M059J (cell line): ENCODE measurements at places on chromosomes 16 and 17. TPM values are rescaled to one million over a fixed set of nuclear protein-coding genes. Genes with fewer than 3 reads are reported as not detected.

DNA sequence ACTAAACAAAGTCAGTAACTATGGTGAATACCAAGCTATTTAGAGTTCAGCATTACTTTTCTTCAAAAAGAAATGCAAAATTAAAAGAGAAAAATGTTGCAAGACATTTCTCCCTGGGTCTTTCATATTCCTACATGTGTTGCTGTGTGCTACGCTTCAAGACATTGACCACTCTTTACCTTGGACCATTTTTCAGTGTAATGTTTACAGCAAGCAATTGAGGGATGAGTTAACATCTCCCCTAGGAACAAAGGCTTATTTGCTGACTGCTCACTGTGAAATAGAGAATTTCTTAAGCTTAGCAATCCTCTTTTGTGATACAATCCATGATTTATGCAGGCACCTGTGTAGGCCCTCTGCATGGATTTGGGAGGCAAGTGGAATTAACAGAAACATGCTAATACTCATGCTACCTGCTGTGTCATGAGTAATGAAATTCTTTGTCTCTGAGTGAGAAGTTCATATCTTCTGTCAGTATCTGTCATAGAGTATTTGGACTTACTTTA, 1202.9 kb upstream of the CDH8 start:
- DNase-seq, result no peak

DNA sequence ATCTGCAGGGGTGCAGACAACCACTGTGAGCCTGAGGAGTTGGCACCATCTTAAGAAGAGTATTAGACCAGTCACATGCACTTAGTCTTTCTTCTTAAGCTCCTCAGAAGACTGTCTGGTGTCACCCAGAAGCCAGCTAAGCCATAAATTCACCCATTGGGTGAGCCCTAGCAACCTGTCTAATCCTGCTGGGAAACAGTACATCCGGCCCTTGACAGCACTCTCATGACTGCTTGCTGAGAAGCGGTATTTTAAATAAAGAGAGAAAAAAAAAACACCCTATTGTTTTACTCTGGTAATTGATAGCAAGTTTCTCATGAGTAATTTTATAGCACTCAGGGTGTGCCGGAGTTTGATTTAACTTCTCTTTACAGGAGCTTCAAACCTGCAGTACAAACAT, 134.7 kb downstream of the SOX9 start:
- no peak for DNase-seq

DNA sequence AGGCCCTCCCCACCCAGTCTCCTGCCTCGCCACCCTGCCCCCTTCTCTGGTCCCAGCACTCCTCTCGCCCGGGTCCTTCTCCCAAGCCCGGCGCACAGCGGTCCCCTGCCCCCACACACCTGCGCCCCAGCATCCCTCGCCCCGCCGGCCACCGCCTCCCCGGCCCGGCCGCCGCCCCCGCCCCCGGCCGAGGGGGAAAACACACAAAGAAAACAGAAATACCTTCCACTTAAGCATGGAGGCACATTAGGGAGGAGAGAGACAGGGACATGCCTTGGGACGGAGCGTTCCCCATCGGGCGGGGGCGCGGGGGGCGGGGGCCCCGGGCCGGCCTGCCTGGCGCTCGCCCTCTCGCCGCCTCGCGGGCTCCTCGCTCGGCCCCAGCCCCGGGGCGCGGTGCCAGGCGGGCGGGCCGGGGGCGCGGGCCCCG, 326 bp downstream of the SRCIN1 start:
- DNase-seq, result no peak

- DNase-seq, result no peak
These were observed 99.7 kb downstream of the CDH8 start for GRCh38 chr16:61936522-61936921.

Gene PIRT
- not detected in 2 replicates for total RNA-seq

DNA sequence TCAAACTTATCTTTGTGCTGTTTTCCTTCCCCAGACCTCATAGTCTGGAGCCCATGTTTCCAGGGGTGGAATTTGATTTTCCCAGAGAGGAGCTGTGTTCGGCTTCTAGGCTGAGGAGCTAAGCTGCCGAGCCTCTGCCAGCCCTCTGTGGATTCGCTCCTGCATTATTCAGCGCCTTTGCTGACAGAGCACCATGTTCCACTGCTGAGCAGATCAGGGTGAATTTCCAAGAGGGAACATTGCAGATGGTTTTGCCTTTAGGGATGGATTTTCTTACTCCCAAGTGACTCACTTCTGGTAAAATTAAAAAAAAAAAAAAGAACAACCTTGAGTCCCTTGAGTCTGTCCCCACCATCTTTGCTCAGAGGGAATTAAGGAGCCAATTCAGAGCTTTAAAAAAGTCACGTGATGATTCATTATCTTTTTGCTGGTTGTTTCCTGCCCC, 229.5 kb downstream of the PRKCA start:
- peak; percentile 69 for DNase-seq

GRCh38 chr16:20911361-20911760, 10.8 kb downstream of the LYRM1 start:
- peak; percentile 75 for DNase-seq

Gene MVP
- 112 and 186 TPM in 2 replicates for total RNA-seq

DNA sequence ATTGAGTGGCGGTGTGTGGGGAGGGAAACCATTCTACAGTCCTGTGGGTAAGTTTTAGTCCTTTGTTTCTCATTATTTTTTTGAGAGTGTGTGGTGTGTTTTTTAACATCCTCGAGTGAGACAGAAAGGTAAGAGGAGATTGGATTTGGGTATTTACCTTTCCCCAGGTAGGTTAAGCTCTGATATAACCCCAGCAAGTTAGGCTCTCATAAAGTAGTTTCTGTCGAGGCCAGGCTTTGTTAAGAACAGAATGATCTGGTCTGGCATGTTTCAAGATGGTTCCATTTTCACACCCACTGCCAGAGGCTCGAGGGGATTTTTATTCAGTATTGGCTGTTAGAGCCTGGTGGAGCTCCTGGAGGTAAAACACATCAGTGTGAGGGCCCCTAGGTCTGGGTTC, 62.9 kb downstream of the BCAS3 start:
- no peak for DNase-seq

- DNase-seq, result no peak
These were observed 9.9 kb downstream of the HAP1 start for GRCh38 chr17:41724476-41725050.

- DNase-seq, result peak; percentile 38
These were observed 24.0 kb downstream of the ADGRG5 start for GRCh38 chr16:57566436-57566835.

GRCh38 chr17:58520843-58521430, 6.5 kb upstream of the MTMR4 start:
- peak; percentile 11 for DNase-seq

GRCh38 chr17:57370037-57370581, 113.8 kb downstream of the MSI2 start:
- DNase-seq, result peak; percentile 26

Gene SRCIN1
- not detected in 2 replicates for total RNA-seq

DNA sequence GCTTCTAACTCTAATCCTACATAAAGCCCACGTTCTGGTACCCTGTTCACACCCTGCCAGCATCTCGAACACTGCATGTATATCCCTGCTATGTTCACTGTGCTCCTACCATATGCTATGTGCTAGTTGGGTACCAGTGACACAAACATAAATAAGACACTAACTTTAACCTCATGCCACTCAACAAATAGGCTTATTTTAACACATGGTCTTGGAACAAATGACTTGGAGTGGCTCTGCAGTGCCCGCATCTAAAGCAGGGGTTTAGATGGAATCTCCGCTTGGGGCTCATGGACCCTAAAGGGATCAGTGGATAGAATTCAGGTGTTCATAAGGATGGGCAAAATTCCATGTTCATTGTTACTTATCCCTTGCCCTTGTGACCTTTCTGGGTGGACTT, 175.7 kb upstream of the ZKSCAN2 start:
- DNase-seq, result no peak

DNA sequence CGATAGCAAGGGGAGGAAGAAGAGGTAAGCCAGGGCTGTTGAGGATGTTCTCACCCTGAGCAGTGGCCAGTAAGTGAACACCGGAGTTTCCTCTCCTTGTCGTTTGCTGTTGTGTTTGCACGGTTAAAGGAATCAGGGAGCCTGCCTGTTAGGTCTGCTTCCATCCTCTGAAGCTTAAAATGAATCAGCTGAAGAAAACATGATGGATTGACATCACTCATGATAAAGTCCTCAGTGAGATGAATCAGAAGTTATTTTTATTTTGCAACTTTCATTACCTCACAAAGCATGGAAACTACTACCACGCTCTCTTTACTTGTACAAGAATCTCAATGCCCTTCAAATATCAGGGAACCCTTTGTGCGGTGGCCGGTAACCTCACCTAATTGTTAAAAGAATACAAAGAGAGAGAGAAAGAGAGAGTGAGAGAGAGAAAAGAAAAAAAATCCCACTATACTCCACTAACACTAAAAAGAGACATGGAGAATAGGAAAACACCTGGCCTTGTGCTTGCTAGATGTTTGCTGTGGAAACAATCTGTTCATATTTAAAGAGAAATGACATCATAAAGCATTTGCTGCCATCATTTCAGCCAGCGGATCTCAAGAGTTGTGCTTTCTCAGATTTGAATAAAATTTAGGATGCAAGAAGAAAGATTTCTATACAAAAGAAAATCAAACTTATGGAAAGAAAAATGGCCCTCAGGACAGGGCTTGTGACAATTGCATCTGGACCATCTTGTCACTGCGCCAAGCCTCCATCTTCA, 441.6 kb upstream of the SALL1 start:
- no peak for DNase-seq

Gene CDIP1
- total RNA-seq, result 16.0 and 20.9 TPM in 2 replicates

Gene ALOXE3
- total RNA-seq, result 0.44 TPM in 1 of 2 replicates, not detected in the other

DNA sequence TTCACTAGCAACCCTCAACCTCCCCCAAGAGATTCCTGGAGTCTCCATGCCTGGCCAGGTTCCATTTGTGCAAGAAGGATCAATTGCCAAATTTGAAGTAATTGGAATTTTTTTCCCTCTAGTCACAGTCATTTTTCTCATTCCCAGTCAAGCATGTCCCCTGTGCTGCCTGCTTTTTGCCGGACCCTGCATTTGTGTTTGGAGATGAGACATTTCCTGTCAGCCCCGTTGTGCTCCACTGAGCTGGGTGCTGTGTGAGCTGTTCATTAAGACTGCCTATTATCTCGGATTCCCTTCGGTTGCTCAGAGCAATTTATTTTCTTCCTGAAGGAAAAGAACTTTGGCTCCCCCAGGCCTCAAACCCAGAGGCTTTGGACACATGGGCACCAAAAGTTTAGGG, 201.0 kb upstream of the NLRP1 start:
- peak; percentile 77 for DNase-seq
